ENCODE measurements at places on chromosomes 1 and 21.

DNA sequence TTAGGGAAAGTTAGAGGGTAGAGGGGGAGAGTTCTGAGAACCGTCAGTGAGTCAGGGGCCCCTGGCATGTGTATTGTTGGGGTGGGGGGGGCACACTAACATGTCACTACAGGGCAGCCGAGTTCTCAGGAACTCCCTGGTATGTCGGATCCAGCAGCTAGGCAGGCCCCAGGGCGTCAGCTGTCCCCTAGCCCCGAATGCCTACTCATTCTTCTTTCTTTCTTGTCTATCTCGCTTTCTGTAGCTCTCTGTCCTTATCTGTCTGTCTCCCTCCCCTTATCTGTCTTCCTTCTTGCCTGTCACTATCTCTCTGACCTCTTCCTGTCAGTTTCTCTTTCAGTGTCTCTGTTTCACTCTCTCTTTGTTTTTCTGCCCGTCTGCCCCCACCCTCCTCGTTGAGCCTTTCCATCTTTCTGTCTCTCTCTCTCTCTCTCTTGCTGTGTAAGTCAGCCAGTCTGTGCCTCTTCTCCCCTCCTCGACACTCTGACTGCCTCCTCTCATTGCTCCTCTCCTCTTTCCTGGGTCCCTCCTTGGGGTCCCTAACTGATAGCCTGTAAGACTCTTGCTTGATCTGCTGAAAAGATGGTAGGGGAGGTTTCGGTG, 2.4 kb downstream of the NTRK1 start:
- DNase-seq: no peak

DNA sequence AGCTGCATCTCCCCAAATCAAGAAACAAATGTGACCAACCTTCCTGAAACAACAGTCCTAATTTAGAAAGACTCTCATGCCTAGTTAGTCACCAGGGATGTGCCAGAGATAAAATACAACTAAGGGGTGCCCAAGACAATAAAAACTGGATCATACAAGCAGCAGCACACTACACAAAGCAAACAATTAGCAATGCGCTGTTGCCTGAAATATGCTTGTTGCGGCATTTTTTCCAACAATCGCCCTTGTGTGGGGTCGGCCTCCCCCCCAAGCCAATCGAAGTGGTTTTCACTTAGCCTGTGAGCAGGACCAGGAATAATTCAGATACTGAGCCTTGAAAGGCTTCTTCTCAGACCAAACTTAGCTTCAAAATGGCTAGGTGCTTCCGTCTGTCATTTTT, 1.4 kb upstream of the STMN1 start:
- no peak for DNase-seq

DNA sequence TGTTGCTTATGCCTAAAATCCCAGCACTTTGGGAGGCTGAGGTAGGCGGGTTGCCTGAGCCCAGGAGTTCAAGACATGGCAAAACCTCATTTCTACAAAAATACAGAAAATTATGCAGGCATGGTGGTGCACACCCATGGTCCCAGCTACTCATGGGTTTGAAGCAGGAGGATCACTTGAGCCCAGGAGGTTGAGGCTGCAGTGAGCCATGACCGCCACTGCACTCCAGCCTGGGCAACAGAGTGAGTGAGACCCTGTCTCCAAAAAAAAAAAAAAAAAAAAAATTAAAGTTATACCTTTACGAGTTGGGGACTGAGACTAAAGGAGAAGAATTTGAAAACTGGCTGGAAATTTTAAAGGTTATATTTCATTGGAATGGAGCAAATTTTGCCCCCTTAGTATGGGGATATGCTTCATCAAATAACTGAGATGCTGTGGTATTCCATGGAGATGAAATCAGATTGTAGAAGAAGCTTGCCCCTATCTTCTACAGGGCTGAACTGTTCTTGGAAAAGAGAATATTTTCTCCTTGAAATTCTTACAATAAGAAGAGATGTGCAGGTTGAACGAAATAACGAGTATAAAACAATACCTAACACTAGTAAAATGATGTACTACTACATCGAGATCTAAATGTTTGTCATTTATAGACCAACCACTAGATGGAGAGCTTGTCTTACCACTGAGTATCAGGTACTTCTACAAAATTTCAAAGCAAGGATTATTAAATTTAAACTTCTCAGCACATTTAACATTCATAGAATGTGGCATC, 34.9 kb upstream of the SCYL3 start:
- no peak for DNase-seq

DNA sequence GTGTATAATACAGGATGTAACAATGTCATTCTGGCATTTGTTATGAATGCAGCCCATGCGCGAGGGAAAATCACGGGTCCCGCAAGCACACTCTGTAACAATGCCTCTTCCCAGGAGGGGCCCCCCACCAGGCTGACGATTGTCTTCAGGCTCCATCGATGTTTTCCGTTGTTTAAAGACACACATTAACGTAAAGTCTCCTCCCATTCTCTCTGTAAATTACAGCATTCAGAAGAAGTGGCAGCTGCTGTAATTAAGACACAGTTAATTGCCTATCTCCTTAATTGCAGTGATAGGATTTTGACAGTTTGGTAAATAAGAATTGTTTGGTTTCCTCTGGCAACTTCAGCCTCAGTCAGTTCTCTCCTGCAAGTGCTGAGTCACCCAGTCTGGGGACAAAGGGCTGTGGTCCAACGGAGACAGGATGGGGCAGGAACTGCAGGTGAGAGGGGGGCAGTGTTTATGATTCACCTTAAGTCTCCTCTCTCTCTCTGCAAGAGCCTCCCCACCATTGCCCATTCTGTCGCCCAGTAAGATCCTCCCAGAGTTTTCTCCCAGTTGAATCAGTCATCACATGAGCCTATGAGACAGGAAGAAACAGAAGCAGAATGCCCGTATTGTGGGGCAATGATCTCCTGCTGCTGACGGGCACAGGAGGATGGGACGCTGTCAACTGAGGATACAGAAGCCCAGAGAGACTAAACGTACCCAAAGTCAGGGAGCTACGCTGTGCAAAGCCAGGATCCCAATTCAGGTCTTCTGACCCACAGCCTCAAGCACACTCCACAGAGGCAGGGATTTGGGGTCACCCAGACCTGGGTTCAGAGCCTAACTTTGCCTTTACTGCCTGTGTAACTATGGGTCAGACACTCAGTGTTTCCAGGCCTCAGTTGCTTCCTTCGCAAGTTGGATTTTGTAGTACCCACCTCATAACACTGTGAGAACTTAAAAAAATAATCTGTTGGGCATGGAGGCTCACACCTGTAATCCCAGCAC, 110.0 kb downstream of the ADSS2 start:
- no peak for DNase-seq

- no peak for DNase-seq
Measured at GRCh38 chr1:94863919-94864318, 43.8 kb downstream of the SLC44A3 start.

GRCh38 chr1:215932558-215932957, 365.5 kb downstream of the KCTD3 start:
- no peak for DNase-seq

DNA sequence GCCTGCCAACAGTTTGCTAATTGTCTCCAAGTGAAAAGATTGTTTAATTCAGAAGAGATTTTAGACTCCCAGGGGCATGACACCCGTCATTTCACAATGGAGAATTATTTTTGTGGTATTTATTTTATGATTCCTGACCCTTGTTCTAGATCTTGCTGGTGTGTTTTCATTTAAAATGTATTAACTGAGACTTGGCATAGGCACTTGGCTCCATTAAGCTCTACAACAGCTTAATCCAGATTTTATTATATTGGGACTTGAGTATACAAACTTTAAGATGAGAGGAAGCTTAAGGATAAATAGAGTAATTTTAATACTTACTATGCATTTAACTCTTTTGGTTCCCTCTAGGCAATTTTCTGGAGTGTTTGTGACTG, 101.3 kb upstream of the KCNE2 start:
- DNase-seq: no peak

GRCh38 chr1:54051933-54052430, 1.0 kb downstream of the TMEM59 start:
- DNase-seq: no peak

DNA sequence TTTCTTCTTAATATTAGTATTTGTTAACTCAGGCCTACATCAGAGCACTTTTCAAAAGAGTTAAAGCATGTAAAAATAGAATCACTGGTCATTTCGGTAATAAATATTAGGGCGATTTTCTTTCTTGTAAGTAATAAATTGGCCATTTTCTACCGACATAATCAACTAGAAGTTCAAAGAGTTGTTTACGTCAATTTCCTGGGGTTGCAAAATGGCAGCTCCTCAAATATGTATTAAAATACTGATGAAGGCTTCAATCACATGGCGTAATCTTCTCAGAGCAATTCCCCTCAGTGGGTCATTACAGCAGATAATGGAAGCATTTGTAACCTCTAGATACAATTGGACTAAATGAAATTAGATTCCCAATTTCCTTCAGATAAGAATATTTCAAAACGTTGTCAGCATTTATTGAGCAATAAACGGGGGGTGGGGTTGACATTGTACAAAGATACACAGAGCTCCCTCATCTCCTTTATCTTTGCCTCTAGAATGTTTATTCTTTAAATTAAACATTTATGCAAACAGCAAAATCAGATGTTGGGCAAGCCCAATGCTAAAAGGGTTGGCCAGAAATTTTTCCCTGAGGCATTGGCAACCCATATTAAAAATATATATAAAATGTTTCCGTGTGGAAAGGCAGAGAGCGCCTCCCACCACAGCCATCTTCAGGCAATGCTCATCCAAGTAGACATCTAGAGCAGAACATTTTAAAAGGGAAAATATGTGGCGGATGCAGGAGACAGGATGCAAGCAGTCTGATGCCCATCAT, 240.6 kb downstream of the NCAM2 start:
- DNase-seq: no peak

DNA sequence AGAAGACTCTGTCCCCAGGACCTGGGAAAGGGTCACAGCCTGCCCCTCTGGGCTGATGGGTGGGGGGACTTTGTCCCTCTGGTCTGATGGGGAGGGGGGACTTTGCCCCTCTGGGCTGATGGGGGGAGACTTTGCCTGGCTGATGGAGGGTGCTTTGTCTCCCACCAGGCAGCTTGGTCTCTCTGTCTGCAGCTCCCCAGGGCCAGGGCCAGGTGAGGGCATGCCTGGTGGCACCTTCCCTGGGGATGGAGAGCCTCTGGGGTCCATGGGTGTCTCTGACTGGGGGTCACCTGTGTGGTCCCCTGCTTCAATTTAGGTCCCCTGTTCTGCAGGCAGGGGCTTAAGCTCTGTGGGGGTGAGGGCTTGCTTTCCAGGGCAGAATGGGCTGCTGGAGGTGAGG, 23.5 kb upstream of the TTC34 start:
- peak; percentile 51 for DNase-seq

- no peak for DNase-seq
Measured at GRCh38 chr1:38029685-38030511, 16.7 kb downstream of the POU3F1 start.

DNA sequence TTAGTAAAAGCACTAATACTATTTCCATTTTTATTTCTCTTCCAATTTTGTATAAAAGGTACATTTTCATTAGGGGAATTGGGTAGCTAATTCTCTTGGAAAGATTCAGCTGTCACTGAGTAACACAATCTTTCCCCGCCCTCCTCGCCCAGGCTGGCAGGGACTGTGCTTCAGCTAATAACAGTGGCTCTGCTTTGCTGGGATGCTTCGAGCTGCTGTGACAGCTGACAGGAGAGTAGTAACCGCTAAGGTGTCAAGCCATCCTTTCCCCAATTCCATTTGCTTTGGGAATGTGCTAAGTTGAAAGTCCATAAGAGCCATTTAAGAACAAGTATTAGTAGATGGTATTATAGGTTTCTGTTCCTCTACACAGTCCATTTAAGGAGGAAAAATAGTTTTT, 106.7 kb upstream of the NRIP1 start:
- no peak for DNase-seq

- no peak for DNase-seq
Measured at GRCh38 chr1:155083865-155084721, 5.5 kb downstream of the EFNA3 start.

DNA sequence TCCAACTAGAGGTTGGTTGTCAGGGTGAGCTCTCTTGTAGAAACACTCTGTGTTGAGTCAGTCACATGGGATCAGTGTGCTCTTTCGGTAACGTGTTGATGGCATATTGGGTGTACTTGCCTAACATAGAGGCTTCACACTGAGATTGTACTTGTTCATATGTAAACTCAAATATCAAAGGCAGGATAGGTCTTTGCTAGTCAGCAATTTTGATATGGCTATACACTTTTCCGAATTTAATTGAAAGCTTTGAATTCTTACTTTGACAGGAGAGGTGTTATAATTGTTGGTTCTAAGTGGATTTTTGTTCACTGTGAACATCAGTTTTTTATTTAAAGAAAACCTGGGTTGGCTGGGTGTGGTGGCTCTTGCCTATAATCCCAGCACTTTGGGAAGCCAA, 16.4 kb upstream of the TGFB2 start:
- no peak for DNase-seq

GRCh38 chr1:51686450-51686849, 69.6 kb downstream of the OSBPL9 start:
- no peak for DNase-seq

DNA sequence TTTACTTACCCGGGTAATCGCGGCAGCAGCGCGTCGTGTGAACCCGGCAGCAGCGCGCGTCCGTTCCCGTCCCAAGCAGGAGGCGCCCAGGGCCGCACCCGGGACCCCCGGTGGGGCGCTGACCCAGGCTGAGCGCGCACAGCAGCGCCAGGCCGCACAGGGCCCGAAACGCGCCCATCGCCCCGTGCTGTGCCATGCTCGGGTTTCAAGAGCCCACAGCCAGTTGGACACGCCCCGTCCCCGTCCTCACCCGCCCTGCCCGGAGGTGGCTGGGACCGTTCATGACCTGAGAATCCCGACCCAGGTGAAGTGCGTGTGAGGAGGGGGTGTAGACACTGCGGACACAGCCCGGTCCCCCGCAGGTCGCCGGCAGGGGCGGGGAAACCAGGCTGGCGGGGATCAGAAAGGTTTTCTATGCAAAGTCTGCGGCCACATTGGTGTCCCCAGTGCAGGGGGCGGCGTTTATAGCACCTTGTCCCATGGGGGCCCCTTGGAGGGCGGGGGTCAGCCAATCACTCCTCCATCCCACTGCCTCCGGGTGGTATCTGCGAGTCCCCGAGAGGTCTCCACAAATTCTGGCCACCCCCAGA, at the start of gene TNFRSF18:
TSS of gene TNFRSF18 (minus strand) at position 217 of the 590 bp plus-strand sequence. CDS start at position 196, 21 bp downstream.
- peak; percentile 82 for DNase-seq

- no peak for DNase-seq
Measured at GRCh38 chr1:172354291-172355274, 65.9 kb upstream of the C1orf105 start.

- no peak for DNase-seq
Measured at GRCh38 chr1:185570962-185571361, 163.2 kb upstream of the HMCN1 start.

GRCh38 chr1:160446945-160447600, 46.7 kb downstream of the VANGL2 start:
- no peak for DNase-seq

DNA sequence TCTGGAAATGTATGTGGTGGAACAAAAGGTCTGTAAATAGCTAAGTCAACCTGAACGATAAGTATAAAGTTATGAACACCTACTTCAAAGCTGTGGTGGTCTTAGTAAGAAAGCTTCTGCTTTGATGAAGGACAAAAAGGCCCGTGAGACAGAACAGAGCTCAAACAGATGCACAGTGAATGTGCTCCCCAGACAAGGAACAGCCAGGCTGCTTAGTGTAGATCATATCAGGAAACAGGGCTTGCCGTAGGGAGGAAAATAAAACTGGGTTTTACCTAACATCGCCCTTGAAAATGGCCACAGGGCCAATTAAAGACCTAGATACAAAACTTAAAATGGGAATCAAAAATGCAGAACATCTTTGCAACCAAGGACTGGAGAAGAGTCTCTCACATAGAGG, 40.2 kb downstream of the PRSS38 start:
- DNase-seq: no peak

- DNase-seq: peak; percentile 95
Measured at GRCh38 chr1:26862781-26863684, at the start of gene SFN. Gene SFN, plus strand, starts transcription at chr1:26863149. Its CDS starts 64 bp downstream, at chr1:26863213.

GRCh38 chr1:152924191-152924590, 15.8 kb downstream of the IVL start:
- no peak for DNase-seq

- no peak for DNase-seq
Measured at GRCh38 chr1:19401535-19401889, 83.8 kb downstream of the CAPZB start.
